ENCODE measurements at places on chromosomes 13 and 19. TPM values are rescaled to one million over a fixed set of nuclear protein-coding genes. Genes with fewer than 3 reads are reported as not detected.

DNA sequence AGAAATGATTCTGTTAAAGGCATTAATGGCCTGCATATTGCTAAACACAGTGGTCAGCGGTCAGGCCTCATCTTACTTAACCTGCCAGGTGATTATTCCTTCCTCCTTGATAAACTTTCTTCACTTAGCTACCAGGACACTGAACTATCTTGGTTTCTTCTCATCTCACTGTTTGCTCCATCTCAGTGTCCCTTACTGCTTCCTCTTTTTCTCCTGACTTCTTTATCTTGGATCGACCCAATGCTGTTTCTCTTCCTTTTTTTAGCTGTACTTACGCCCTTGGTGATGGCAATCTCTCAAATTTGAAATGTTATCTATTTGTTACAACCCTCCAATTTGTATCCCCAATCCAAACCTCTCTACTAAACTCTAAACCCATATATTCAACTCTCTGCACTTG lies 7.8 kb upstream of the CLC start:
- no peak for DNase-seq

GRCh38 chr13:95035311-95036109 lies 265.7 kb downstream of the ABCC4 start:
- no peak for DNase-seq

GRCh38 chr19:11673608-11674041 lies 65.1 kb downstream of the ZNF823 start:
- peak; percentile 46 for DNase-seq

- no peak for DNase-seq
These were observed 125.8 kb upstream of the STARD13 start for GRCh38 chr13:33411312-33411711.

DNA sequence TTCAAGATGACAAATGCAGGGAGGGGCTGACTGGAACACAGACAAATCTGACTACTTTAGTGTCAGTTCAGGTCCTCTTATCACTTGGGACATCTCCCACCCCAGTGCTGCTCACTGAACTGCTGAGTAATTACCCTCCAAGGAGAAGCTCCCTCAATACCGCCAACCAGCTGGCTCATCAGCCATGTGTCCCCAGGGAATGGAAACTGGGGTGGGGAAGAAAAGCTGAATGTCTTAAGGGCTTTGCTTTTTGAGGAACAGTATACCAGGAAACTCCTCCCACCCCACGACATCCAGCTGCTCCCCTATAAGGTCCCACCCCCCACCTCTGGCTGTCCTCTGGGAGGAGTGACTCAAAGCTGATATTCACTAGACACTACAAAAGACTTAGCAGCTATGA lies 2.0 kb downstream of the ZNF823 start:
- peak; percentile 22 for DNase-seq

DNA sequence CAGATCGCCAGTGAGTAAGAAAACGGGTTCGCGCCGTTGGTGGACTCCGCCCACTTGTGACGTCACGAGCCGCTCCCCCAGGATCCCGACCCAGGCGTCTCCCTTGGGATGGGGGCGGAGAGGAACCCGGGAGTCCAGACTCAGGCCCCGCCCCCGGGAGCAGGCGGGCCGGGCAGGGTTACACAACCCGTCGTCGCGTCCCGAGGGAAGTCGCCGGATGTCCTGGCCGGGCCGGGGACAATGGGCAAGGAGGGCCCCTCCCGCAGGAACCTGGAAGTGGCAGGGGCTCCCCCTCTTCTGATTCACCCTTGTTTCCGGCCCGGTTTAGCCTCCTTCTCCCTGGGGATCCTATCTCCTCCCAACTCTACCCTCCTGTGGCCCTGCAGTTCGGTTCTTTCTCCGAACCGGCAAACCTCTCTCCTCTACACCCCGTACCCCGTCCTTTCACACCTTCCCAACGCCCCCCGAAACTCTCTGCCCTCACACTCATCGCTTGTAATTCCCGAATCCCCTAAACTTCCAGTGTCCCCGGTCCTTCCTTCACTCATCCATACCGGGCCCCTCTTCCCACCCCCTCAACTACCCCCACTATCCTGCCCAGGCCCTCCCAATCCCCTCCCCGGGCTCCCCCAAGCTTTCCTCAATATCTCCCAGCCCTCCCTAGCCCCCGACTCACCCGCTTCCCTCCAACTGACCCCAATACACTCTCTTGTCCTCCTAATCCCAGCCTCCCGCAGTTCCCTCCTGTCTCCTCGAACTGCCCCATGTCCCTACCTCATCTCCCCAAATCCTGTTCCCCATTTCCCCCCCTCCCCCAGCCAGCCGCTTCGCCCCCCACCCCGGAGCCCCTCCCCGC lies 20.0 kb upstream of the ERCC1 start:
- peak; percentile 81 for DNase-seq

- peak; percentile 27 for DNase-seq
These were observed 66.7 kb downstream of the FOXO1 start for GRCh38 chr13:40599747-40600146.

- DNase-seq = no peak
These were observed 156.9 kb upstream of the TSHZ3 start for GRCh38 chr19:31506102-31506501.

DNA sequence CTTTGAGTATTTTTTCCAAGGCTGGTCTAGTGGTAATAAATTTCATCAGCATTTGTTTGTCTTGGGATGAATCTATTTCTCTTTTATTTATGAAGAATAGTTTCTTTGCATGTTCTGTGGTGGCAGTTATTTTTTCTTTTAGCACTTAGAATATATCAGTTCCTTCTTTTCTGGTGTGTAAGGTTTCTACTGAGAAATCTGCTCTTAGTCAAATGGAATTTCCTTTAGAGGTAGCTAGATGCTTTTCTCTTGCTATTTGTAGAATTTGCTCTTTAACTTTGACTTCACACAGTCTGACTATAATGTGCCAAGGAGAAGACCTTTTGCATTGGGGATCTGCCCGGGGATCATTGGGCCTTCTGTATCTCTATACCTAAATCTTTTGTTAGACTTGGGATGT lies 4.1 kb upstream of the SIGLEC6 start:
- DNase-seq = no peak

DNA sequence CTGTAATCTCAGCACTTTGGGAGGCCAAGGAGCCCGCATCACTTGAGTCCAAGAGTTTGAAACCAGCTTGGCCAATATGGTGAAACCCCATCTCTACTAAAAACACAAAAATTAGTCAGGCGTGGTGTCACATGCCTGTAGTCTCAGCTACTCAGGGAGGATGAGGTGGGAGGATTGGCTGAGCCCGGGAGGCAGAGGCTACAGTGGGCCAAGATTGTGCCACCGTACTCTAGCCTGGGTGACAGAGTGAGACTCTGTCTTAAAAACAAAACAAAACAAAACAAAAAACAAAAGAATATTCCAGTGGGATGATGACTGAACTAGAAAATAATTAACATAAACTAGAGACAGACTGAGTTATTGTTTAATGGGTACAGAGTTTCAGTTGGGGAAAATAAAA lies 81.7 kb upstream of the ABCC4 start:
- DNase-seq = no peak

GRCh38 chr13:101512650-101513049 lies 60.2 kb downstream of the ITGBL1 start:
- DNase-seq = no peak

GRCh38 chr13:50401049-50401505 lies 385.8 kb downstream of the KCNRG start:
- no peak for DNase-seq

DNA sequence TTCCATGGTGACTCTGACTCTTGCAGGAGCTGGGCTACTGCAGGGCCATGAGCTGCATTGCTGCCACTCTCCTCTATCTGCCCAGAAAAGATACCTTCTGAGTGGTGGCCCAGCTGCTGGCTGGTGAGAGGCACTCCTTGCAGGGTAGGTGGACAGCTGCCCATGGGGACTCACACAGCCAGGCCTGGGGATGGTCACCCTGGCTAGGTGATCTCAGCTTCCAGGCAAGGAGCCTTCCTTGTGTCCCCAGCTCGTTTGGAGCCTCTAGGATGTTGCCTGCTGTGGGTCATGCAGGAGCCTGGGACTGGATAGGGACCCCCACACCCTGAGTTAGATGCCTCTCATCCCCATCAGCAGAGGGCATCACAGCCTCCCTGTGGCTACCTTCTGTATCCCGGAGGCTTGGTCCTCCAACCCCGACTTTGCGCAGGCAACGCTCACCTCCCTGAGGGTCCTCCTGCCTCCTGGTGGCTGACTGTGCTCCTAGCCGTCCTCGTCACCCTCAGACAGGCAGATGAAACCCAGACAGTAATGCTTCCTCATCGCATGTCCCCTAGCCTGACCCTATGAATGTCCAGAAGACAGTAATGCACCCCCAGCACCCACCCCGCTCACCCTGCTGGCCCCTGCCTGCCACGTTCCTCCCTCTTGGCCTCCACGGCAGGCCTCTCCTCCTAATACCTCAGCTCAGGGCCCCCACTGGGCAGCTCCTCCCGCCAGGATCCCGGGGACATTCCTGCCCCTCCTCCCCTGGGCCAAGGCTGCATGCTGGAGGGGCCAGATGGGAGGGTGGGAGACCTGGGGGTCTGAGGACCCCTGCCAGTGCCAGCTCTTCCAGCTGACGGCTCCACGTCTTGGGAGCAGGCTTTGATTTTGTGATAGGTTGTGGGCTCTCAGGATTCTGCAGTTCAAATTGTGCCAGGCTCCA lies 13.6 kb upstream of the ZNF14 start:
- DNase-seq = no peak

DNA sequence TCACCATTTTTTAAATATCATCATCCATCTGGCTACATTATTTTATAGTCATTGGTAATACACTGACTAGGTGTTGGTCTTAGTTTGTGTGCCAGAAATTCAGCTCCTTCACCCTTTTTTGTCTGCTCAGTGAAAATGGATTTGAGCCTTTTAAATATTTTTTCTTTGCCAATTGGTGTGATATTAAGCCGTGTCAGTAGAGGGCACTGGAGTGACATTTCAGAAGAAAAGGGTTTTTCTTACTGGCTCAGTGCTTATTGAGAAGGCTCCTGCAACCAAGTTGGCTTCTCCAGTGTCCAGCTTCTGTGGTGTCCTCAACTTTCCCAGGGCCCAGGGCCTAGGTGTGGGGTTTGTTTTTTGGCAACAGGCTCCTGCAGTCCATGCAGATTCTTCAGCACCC lies 546.6 kb downstream of the DACH1 start:
- DNase-seq = no peak

DNA sequence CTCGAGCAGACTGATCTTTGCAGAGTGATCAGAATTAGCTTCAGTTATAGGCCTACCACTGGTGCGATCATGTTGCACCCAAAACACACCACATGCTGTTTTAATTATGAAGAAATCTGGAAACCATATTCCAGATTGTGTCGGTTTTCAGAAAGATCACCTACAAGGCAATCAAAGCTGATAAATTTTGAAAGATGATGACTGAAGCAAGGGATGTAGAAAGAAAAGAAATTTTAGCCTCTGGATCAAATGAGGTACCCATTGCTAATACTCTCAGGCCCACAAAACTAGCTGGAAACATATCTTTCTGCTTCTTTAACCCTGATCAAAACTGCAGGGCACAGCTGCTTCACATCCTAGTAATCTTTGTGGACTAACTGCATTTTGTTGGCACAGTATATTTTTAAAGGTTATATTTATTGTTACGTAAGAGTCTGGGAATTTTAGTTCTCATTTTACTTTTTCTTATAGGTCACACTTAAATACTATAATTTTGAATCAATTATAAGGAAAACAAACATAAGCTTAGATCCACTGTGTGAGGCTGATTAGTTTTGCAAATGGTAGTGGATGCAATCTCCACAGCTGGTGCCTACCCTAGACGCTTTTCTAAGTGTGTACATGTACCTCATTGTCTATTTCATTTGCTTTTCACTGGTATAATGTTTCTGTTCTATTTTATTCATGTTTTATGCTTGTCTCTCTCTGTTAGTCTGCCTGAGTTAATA lies 150.9 kb downstream of the RGCC start:
- no peak for DNase-seq

Gene ZIC5
- total RNA-seq = not detected

Gene KLK3
- total RNA-seq = not detected

Gene GSK3A
- total RNA-seq = 36.4 TPM

Gene OR7G2
- not detected for total RNA-seq

Gene IL4I1
- 111 TPM for total RNA-seq

Gene MCF2L
- 7.1 TPM for total RNA-seq

Gene KLK14
- total RNA-seq = 0.76 TPM

Gene ZNF616
- total RNA-seq = 11.6 TPM

Gene RNF17
- total RNA-seq = not detected

Gene CALR
- total RNA-seq = 642 TPM

All from activated CD4-positive, alpha-beta memory T cell treated with anti-CD3 and anti-CD28 coated beads for 36 hours (primary cell).